ENCODE measurements at places on chromosomes 16 and 17.

DNA sequence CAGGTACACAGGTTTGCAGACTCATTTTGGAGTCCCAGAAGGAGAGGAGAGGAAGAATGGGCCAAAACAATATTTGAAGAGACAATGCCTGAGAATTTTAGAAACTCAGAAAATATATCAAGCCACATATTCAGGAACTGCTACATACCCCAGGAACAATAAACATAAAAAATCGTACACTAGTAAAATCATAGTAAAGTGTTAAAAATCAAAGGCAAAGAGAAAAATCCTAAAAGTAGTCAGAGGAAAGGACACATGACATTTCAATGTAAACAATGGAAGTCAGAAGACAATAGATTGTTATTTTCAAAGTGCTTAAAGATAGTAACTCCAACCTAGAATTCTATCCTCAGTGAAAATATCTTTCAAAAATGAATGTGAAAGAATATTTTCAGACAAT is 28.5 kb upstream of the NACA2 start:
- DNase-seq = no peak

DNA sequence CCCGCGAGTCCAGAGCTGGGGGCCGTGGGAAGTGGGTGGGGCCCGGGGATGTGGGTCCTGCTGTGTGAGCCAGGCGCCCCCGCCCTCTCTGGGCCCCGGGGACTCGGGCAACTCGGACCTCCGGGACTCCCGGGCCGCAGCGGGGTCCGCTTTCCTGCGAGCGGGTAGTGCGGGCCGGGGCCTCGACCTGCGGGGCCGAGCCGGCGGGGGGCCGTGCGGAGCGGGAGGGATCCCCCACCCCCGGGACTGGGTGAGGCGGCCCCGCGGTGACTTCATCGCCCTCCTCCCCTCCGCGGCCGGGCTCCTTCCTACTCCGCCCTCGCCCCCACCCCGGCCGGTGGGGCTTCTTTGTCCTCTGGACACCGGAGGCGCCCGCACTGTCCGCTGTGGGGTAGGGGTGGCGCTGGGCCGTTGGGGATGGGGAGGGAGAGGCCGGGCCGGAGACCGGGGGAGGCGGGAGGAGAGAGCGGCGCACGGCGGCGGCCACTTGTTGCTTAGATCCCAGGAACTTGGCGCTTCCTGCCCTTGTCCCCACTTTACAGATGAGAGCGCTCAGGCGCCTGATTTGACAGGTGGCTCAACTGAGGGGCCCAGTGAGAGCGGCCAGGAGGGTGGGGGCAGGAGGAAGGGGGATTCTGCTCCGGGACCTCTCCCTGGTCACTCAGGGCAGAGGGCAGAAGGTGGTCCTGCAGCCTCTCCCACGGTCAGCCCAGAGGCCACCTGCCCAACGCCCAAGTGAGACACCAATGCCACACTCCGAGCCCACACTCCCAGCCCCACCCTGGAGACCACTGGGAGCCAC is 874 bp downstream of the CMTM3 start:
- peak; percentile 55 for DNase-seq

DNA sequence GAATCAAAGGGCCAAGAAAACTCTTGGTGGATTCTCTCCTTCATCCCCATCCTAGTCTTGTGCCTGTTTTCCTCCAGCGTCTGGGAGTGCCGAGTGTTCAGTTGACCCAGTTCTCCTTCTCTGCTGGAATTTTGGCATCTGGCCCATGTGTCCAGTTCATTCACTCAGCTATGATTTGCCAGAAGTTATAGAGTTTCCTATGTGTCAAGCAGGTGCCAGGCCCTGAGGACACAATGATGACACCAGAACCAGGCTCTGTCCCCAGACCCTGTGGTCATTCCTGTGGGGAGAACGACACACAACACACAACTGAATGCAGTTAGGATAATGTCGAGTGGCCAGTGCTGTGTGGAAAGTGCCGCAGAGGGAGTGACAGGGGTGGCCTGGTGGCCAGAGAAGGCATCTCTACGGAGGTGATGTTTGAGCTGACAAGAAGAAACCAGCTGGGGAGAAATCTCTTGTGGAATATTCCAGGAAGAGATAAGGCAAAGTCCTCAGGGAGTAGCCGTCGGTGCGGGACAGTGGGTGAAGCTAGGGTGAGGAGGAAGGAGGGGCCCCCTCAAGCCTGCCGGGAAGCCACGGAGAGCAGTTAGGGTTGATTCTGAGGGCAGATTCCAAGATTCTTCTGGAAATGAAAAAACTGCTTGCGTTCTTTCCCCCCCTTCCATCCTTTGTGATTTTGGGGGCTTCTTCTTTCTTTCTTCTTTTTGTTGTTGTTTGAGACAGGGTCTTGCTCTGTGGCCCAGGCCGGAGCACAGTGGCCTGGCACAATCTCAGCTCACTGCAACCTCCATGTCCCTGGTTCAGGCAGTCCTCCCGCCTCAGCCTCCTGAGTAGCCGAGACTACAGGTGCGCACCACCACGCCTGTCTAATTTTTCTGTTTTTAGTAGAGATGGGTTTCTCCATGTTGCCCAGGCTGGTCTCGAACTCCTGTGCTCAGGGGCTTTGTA is 35.8 kb upstream of the IL34 start:
- DNase-seq = no peak

DNA sequence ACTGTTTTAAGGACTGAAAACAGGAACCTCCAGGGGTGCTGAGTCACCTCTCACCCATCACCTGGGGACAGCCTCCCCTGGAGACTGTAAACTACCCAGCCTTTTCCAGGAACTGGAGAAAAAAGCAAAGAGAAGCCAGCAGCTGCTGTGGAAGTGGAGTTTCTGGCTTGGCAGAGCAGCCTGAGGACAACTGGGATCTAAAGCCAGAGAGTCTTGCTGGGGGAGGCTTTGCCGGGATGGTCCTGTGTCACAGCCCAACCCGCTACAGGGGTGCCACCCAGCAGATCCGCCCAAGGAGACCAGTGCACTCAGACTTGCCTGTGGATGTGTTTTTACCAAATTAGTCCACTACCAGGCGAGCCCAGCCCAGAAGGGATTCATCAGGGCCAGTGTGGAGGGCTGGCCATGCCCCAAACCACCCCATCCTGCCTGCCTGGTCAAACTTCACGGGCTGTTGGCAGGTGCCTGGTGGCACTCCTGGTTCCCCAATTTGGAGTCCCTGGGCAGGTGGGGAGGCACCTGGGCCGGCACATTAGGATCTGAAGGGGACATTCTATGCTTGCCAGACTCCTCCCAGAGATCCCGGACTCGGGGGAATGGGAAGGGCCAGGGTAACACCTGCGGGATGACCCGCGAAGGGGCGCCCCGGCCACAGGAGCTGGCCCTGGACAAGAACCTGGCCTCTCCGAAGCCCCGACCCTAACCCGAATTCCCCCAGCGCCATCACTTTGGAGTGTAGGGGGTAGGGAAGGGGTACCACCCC is 771 bp downstream of the MSRB1 start:
- peak; percentile 63 for DNase-seq

- peak; percentile 45 for DNase-seq
These were observed 30.8 kb upstream of the GAS7 start for GRCh38 chr17:10229181-10229580.

DNA sequence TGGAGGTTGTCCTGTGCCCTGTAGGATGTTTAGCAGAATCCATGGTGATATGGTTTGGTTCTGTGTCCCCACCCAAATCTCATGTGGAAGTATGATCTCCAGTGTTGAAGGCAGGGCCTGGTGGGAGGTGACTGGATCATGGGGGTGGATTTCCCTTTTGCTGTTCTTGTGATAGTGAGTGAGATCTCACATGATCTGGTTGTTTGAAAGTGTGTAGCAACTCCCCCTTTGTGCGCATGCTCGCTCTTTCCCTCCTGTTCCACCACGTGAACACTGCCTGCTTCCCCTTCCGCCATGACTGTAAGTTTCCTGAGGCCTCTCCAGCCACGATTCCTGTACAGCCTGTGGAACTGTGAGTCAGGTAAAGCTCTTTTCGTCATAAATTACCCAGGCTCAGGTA is 61.9 kb downstream of the ARHGAP17 start:
- DNase-seq = peak; percentile 29

- no peak for DNase-seq
These were observed 5.0 kb downstream of the TMEM238L start for GRCh38 chr17:10798910-10799309.

DNA sequence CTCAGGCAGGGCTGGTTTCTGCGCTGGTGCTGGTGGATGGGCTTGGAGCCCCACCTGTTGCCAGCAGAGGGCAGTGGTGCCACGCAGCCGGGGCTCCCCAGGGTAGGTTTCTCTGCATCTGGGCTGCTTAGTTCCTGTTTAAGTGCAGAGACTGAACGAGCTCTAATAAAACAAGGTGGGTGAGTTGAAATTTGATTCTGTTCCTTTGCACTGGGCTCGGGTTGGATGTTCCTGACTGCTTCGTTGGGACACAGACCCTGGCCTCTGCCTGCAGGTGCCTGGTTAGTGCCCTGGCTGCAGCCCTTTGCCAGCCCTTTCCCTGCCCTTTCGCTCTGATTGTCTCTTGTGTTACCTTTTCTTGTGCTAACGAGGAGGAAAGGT is 30.0 kb downstream of the TBCD start:
- DNase-seq = peak; percentile 79

DNA sequence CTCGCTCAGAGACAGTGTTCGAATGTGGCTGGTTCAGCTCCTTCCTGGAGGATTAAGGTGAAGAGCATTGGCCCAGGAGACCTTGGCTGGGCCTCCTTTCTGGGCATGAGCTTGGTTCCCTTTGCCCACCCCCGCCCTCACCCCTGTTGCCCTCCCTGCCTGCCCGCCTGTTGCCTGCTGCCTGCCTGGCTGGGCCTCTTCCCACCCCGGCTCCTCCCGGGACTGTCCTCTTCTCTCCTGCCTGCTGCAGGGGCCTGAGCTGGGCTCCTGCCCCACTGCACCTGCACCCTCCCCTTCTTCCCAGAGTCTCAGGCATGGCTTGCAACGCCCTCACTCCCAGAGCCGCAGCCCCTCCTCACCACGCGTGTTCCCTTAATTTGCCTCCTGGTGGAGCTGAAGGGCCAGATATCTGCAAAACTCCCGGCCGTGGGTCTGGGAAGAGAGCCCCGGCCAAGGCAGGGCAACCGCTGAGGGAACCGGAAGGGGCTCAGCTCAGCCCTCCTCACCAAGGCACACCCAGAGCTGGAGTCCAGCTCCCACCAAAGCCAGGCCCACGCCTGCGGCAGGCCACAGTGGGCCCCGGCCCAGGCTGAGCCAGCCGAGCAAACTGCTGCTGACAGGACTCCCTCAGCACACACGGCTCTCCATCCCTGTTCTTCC is 31.2 kb downstream of the MNT start:
- DNase-seq = no peak

DNA sequence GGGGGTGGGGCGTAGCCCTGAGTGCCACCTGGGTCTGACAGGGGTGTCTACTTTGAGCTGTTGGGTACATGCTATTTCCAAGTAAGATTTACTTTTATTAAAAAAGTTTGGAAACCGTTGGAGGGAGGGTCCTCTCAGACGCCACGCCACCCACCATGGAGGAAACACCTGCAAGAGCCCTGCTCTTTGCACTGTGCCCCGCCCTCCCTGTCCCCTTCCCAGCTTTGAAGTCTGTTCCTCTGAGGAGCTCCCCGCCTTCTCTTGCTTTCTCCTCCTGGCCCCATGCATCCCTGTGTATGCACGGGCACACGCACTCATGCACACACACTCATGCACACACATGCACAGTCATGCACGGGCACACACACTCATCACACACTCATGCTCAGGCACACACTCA is 15.5 kb downstream of the ADGRG1 start:
- DNase-seq = no peak

GRCh38 chr17:58289869-58290268 is 9.1 kb upstream of the MPO start:
- DNase-seq = no peak

DNA sequence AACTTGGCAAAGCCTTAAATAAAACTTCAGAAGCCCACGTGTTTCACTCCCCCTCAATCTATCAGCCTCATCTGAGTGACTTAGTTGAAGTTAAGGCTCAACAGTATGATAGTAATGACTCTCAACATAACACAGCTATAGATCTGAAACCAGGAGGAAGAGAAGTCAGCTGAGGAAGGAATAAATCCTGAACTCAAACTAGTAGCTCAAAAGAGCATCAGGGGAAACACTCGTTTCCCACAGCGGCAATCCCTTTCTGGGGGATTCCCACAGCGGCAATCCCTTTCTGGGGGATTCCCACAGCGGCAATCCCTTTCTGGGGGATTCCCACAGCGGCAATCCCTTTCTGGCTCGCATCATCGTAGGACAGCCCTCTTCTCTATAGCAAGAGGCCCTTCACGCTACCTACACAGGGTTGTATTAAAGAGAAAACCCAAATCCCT is 56.8 kb downstream of the ZZEF1 start:
- DNase-seq = peak; percentile 79

- DNase-seq = no peak
These were observed 4.0 kb downstream of the SDF2 start for GRCh38 chr17:28657756-28658155.

DNA sequence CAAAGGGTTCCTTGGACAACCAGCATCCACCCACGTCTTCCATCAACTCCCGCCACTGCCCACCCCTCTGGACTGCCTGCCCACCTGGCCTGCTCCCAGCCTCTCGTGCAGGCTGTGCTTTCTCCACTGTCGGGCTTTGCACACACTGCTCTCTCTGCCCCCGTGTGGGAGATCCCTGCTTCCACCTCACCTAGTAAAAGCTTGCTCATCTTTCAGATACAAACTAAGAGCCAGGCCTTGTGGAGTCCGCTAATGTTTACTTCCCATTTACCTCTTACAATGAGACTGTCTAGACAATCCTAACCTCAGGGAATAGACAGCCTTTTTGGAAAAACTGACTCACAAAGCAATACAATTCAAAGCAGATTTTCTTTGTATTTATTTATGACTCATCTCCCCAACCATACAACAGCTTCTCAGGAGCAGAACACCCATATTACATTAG is 67.6 kb downstream of the USP31 start:
- DNase-seq = no peak

DNA sequence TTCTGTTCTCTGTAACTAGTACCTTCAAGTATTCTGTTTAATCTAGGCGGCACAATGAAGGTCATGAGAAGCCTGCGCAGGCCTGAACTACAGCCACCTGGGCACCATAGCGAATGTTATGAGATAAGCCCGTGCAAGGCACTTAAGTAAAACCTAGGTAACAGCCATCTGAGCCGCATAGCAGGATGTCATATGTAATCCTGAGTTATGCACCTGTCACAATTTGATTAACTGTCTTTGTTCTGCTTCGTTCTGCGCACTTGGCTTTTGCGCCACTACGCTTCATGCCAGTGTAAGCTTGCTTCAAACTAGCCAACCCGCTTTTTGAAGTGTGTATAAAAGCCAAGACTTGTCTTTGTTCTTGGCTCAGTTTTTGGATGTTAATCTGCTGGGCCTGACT is 449.8 kb downstream of the KCNJ18 start:
- no peak for DNase-seq

DNA sequence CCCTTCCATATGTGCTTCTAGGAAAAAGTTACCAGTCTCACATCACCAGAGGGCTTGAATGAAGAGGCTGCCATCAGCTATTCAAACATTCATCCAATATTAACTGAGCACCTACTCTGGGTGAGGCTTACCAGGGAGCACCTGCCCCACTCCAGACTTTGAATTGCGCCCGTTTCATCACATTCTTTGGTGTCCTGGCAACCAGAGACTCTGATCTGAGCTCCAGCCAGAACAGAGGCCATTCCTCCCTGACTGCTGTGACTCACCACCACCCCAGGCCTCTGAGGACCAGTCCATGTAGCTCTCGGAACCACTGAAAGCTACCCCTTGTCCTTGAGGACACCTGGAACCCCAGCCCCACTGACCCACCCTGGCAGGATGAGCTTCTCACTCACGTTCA is at the start of gene C16orf96:
Gene C16orf96 (plus strand): TSS at position 229 of the 400 bp plus-strand sequence. CDS start 150 bp downstream, at position 379.
- DNase-seq = no peak

GRCh38 chr16:81151648-81152310 is 55.6 kb upstream of the GCSH start:
- DNase-seq = no peak
